Hematopoietic multipotent progenitor cell treated with erythropoietin and hydrocortisone succinate and interleukin-3 and kit ligand, for 6 days (in vitro differentiated cells): ENCODE measurements at places on chromosomes 2 and 18.
A peak's percentile ranks its signal among the peaks of the same experiment; 100 is the strongest.

GRCh38 chr2:157856187-157856515 lies 20.0 kb downstream of the ACVR1 start:
- no peak for DNase-seq

DNA sequence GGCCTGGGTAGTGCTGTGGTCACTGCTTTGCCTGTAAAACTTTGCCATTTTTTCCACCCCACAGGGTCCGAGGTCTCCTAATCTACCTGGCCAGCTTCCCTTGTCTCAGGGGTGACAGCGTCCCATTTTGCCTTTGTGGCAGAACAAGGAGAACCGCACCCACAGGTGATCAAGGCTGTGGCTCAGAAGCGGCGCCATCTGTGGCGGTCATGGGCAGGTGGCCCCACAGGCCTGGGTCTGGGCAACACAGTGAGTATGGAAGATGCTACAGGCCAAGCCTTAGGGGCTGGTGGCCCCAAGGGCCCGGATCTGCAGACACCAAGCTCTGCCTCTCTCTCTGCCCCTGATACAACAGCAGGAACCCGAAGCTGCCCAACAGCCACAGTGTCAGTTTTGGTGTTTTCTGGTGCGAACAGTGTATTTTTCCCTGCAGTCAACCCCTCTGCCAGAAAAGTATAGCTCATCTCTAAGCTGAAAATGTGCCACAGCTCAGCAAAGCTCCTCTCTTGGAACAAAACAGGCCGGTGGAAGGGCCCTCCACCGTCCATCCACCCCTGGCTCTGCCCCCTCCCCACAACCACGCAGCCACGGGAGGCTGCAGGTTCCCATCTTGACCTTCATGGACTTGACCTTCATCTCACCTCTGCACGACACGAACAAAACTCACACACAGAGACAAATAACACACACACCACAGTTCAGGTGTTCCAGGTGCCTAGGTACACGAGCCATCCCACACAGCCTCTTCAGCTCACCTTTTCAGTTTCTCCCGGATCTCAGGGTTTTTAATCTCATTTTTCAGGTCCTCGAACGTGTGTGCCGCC lies 96.7 kb downstream of the PXDN start:
- DNase-seq = no peak

GRCh38 chr2:195985741-195986140 lies 82.9 kb downstream of the DNAH7 start:
- DNase-seq = no peak

- peak; percentile 43 for DNase-seq
Observed at GRCh38 chr2:216636551-216637450, 3.6 kb downstream of the IGFBP2 start.

DNA sequence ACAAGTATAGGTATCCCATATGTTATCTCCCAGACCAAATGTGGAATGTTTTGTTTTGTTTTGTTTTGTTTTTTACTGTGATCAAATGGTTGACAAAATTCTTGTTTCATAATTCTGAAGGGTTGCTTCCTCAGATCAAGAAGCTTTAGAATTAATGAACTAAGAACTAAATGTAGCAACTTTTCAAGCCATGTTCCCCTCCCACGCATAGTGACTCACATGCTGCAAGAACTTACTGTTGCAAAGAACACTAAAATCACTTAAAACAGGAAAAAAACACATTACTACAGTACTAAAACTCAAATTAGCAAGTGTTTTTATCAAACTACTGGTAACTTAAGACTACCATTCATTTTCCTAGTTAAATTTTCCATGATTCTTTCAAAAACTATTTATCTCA lies 30.6 kb downstream of the HNRNPLL start:
- no peak for DNase-seq

DNA sequence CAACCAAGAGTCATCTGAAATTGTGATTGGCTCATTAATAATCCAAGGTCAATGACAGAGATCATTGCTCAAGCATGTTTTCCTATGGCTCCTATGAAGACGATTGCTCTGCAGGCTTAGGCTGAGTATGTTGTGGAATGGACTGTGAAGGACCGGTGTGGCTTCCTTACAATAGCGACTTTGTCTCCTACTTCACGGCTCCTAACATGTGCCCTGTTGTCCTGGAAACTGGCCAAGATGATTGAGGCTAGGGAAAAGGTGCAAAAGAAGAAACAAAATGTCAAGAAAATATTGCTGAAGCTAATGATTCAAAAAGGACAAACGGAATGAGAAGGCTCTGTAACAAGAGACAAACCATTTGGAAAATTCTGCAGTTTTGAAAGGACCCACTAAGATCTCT lies 24.3 kb downstream of the DLGAP1 start:
- DNase-seq = no peak

DNA sequence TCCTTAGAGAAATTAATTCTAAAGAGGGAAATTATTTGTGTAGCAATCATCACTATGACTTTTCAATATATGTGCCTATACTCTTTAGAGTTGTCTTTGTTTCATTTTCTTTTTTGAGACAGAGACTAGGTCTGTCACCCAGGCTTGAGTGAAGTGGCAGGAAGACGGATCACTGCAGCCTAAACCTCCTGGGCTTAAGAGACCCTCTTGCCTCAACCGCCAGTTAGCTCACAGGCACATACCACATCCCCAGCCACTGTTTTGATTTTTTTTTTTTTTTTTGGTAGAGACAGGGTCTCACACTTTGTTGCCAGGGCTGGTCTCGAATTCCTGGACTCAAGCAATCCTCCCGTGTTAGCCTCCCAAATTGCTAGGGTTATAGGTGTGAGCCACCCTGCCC lies 12.4 kb downstream of the YWHAQ start:
- DNase-seq = no peak

GRCh38 chr2:196074631-196075030 lies 6.0 kb upstream of the DNAH7 start:
- DNase-seq = no peak

DNA sequence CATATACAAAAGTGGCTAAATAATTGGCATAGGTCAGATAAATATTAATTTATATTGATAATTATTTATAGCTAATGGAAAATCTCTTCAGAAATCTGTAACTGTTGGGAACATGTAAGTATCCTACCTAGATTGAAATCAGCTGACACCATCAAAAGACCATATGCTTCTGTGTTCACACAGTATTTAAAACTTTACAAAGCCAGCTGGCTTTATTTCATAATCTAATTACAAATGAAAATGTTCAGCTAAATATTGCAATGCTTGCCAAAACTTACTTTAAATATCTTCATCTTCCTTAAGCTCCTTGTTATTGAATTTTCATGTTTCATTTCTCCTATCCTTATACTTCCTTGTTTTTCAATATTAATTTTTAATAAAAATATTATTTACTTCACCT lies 190.9 kb upstream of the DOK6 start:
- no peak for DNase-seq

GRCh38 chr2:226117510-226118065 lies 682.0 kb downstream of the IRS1 start:
- DNase-seq = no peak

GRCh38 chr2:170999654-171000053 lies 70.6 kb downstream of the GORASP2 start:
- DNase-seq = no peak

GRCh38 chr2:197179744-197180498 lies 130.7 kb downstream of the ANKRD44 start:
- DNase-seq = no peak

DNA sequence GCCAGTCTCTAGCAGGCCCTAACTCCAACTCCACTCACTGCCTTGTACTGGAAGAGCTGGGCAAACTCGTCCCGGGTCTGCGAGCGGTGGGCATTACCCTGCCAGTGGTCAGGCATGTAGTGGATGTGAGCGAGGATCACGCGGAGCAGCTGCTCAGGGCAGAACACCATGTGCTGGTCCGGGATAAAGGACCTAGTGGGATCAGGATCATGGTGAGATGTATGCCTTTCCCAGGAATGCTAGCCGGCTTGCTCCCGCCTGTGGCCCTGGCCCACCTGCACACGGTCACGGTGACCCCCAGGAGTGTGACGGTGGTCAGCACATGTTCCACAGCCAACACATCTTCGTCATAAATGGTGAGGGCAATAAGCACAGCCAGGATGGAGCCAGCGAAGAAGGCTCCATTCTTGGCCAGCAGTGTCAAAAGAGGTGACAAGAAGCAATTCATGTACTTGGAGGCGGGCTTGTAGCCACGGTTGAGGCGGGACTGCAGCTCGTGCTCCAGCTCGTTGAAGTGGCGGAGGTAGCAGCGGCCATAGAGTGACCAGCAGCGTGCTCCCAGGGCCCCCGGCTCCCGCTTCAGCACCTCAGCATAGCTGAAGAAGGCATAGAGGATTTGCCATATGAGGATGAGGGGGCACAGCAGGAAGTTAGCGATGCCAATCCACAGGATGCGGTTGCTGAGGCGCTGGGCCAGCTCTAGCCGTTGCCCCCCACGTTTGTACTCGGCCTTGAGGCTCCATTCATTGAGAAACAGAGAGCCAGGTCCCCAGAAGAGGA lies 5.3 kb upstream of the ABCB6 start:
- no peak for DNase-seq

GRCh38 chr2:68970566-68971265 lies 3.7 kb upstream of the GKN1 start:
- DNase-seq = peak; percentile 16

DNA sequence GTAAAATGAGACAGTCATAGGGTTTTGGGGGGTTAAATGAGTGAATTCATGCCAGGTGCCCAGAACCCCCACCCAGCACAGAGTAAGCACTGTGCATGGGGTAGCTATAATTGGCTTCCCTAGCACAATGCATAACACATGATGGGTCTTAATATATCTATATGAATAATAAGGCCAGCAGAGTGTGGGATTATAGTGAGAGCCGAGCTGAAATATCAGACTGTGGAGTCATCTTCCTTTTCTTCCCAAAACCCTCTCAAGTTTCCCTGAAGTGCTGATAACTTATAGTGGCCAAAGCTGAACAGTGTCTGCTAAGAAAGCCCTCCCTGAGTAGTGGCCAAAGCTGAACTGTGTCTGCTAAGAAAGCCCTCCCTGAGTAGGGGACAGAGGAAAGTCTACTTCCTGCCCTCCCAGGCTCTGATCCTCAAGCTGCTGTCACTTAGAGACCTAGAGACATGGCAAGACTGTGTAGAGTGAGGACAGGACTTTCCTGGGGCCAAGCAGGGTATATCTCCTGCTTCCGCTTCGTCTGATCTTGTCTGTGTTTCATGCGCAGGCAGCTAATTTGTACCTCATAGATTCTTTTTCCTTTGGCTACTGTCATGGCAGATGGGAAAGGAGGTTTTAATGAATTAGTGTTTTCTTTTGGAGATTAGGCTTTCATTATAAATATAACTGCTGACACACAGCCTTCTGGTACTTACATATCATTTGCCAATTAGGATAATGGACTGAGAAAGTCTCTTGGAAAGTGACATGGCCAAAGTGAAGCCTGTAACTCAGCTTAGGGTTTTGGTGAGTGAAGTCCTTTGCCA lies 94.9 kb downstream of the FHOD3 start:
- no peak for DNase-seq

DNA sequence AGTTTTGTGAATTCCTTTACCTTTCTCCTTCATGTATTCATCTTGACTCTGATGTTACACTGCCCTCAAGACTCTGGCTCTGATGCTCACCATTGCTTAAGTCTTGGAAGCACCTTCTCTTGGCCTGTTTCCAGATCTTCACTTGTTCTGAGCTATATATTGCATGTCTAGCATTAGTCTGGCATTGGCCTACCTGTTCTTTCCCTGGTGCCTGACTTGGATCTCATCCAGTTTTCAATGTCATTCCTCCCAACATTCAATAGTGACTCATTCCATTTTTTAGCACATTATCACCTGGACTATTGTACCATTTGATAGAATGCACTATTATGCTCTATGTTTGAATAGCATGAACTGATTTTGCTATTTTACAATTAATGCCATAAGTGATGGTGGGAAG lies 127.3 kb upstream of the NYAP2 start:
- DNase-seq = no peak

DNA sequence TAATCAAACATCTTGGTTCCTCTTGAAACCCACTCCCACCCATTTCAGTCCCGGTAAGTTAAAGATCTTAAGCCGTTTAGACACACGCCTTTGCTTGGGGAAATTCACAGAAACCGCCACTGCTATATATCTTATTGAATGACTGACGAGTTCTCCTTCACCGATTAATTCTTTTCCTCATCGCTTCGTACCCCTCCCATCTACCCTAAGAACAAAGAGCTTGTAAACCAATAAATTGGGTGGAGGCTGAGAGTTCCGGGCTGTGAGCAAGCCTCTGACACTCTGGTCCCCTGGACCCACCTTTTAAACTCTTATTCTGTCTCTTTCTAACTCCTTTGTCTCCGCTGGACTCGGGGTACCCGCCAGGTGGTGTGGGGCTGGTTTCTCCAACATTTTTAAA lies 30.6 kb downstream of the TMEM131 start:
- no peak for DNase-seq

DNA sequence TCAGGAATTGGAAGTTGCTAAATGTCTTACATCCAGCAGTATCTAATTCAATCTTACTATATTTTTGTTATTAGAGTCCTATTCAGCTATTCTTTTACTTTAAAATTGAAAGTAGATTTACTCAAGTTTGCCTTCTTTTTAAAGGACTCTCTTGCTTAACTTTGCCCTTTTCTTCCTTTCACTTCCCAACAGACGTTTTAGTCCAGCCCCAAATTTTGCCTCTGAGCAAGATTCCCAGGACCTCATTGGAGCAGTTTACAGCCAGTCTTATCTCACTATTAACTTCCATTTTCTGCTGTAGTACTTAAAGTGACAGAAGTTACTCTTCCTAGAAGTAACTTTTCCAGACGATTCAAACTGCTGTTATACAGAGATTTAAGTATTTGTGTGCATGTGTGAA lies 1.7 kb upstream of the PRKD3 start:
- DNase-seq = peak; percentile 40

GRCh38 chr2:157093666-157094065 lies 163.8 kb upstream of the GALNT5 start:
- DNase-seq = no peak

DNA sequence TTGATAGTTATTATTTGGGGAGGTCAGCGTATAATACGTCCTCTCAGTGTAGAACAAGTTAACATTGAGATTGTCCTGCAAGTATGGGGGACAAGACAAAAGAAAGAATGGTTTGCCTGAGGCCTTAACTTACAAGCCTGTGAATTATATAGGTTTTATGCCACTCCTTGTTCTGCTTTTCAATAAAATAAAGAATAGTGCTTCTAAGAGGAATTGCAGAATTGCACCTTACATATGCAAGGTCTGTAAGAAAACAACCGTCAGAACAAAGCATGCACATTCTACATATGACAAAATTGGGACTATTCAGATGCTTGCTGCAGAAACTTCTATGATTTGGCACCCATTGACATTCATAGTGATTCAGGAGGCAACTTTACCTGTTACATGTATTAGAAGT lies 785.0 kb downstream of the NR4A2 start:
- DNase-seq = no peak

- no peak for DNase-seq
Observed at GRCh38 chr18:29028560-29028959, 851.6 kb upstream of the CDH2 start.

GRCh38 chr2:217832115-217832514 lies 170.7 kb downstream of the TNS1 start:
- no peak for DNase-seq
